ENCODE measurements at places on chromosomes 12 and 14. TPM values are rescaled to one million over a fixed set of nuclear protein-coding genes. Genes with fewer than 3 reads are reported as not detected.

Gene TSPAN11
- not detected for total RNA-seq

Gene C1QL4
- not detected for total RNA-seq

Gene HOXC9
- not detected for total RNA-seq

Gene GPRC5D
- not detected for total RNA-seq

Gene TBX5
- total RNA-seq = not detected

Gene SLCO1A2
- not detected for total RNA-seq

Gene LALBA
- total RNA-seq = not detected

Gene DIO3
- total RNA-seq = not detected

Gene A2ML1
- total RNA-seq = not detected

Gene IL26
- total RNA-seq = 8.1 TPM

Gene TAS2R8
- not detected for total RNA-seq

Gene ADAM21
- not detected for total RNA-seq
